GM06990 (cell line): ENCODE measurements at places on chromosomes 7 and 10.

GRCh38 chr7:47979832-47980181, 392 bp upstream of the HUS1 start:
- no peak for DNase-seq

DNA sequence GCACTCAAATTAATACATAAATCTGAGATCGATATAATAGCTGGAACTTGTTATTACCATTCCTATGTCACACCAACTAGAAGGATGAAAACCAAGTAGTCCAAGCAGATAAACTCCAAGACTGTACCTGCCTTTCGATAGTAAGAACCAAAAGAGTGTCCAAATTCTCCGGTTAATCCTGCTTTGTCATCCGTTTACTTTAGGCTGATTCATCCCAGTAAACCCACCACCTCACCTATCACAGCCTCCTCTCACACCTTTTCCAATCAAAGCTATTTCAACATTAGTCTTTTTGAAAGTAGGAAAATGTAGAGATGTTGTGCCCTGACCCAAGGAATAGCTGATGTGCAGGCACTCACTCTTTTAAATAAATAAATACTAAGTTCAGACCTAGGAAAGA, 177.2 kb downstream of the CTNNA3 start:
- DNase-seq: no peak

DNA sequence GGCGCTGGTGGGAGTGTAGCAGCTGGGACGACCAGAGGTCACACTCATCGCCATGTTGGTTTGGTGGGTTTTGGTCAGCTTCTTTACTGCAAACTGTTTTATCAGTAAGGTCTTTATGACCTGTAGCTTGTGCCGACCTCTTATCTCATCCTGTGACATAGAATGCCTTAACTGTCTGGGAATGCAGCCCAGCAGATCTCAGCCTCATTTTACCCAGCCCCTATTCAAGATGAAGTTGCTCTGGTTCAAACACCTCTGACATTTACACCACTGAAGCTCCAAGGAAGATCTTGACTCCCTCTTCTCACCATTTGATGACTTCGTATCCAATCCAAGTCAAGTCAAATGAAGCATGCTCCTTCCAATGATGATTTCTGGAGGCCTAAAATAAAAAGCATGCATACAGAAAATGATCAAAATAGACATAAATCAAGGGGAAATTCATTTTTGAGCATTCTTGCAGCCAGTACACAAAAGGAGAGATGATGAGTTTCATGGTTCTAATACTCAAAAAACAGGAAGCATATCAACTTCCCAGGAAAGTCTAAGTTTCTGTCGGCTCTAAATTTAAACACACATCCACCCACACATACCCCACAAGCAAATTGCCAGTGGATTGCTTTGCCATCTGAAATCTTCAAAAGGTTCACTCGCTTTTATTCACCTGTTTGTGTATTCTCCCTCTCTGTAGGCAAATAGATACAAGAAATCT, 2.4 kb upstream of the PSMG3 start:
- DNase-seq: no peak

GRCh38 chr10:113924664-113925063, 70.2 kb downstream of the NHLRC2 start:
- no peak for DNase-seq

GRCh38 chr10:26725837-26726727, 28.6 kb downstream of the PDSS1 start:
- DNase-seq: no peak

DNA sequence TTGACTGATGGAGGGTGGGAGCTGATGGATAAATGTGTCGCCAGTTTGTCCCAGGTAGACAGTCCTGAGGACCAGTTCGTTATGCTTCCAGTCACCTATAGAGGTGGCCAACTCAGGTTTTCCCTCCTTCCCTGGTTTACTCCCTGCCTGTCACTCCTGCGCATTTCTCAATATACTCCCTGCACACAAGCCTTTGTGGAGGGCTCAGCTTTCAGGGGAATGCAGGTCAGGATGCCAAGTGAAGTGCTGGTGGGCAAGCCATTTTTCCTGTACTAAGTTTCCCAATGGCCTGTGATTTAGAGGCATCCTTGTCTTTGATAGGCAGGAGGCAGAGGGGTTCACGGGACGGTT, 473.5 kb upstream of the ZMIZ1 start:
- DNase-seq: no peak

DNA sequence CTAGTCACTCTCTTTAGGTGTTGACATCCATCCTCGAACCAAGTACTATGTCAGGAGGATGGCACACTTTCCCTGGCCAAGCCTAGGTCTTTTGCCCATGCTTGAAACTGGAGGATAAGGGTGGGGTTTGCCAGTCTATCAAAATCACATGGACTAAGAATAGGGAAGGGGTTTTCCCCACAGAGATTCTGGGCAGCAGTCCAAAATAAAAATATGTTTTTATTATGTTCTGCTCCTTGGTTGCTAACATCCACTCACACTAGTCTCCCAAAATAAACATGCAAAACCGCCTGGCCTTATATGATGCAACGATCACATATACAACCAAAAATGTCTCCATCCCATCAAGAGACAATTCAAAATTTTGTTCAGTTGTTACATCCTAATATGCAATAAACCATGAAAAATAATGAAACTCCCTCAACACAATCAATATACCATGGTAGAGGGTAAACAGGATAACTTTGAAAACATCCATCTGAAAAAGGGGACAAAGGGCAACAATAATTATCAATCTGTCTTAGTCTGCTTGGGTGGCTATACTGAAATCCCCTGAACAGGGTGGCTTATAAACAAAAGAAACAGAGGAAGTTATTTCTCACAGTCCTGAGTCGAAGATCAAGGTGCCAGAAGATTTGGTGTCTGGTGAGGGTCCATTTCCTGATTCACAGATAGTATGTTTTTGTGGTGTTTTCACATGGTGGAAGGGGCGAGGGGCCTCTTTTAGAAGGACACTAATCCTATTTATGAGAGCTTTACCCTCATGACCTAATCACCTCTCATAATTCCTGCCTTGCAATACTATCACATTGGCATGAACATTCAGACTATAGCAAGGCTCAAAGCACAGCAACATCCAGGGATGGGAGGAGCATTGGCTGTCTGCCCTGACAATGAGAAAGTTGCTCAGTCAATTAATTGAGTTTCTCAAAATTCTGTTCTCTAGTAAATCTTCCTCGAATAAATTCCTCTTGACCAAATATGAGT, 159.3 kb downstream of the ETV1 start:
- DNase-seq: no peak
